ENCODE measurements at places on chromosomes 12 and 14.

DNA sequence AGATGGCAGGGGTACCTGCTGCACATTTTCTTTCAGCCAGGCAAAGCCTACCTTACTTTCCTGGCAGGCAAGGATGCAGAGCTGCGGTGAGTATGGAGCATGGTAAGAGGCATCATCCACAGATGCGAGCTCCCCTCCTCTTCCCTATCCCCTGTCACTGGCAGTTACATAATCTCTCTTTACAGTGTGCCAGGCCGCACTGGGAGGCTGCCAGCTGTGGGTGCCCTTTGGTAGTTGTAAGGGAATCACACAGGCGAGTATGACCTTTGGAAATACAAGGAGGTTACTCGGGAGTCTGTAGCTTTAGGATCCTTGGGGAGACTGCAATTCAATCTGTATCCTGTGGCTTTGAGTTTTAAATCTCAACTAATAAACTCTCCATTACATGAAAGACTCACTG lies 132.5 kb downstream of the KTN1 start:
- DNase-seq = no peak

GRCh38 chr12:51837286-51837685 lies 11.2 kb downstream of the FIGNL2 start:
- no peak for DNase-seq

- DNase-seq = no peak
Observed at GRCh38 chr12:115521771-115522409, 755.6 kb downstream of the MED13L start.

DNA sequence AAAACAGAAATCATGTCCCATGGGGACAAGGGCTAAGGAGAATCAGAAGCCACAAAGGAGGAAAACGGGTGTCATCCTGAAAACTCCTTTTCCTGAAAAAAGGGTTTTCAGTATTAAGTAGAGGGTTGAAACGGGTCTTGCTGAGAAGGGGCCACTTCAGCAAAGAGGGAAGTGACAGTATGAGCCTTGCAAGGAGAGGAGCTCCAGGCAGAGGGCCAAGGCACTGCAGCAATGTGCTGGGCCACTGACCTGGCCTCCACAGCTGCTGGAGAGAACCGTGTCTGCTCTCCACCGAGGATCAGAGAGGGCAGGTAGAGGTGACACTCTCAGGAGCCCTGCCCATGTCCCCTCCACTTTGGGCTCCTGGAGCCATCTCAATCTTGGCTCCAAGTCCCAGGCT lies 103.3 kb downstream of the NCOR2 start:
- no peak for DNase-seq

DNA sequence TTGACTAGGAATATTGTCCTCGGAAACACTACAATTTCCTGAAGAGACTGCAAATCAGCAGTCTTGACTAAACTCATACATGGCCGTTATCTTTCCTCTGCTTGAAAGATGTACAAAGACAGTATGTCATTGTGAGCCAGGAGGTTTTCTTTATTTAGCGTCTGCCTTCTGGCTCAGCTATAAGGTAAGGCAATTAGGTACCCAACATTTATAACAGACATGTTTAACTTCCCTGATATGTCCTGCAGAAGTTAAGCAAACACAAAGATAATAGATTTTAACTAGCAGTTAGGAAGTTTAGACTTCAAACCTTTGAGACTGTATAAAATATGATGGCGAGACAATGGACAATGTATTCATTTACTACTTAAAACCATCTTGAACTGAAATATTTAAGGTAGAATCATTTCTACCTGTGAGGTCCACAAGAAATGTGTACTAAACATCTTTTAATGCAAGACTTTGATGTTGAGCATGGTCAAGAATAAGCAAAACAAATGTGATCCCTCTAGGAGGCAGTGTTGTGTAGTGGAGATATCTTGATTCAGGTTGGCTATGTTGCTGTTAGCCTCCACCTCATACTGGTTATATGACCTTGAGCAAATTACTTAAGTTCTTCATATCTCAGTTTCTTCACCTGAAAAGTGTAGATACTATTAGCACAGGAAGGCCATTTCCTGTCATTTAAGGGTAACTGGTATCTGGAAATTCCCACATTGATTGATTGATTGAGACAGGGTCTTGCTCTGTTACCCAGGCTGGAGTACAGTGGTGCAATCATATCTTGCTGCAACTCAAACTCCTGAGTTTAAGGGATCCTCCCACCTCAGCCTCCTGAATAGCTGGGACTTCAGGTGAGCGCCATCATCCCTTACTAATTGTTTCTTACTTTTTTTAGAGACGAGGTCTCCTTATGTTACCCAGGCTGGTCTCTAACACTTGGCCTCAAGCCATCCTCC lies 96.3 kb upstream of the EEA1 start:
- DNase-seq = no peak

- no peak for DNase-seq
Observed at GRCh38 chr14:63881926-63882325, 29.1 kb downstream of the SYNE2 start.

- no peak for DNase-seq
Observed at GRCh38 chr12:79563021-79563740, 127.6 kb downstream of the PAWR start.

DNA sequence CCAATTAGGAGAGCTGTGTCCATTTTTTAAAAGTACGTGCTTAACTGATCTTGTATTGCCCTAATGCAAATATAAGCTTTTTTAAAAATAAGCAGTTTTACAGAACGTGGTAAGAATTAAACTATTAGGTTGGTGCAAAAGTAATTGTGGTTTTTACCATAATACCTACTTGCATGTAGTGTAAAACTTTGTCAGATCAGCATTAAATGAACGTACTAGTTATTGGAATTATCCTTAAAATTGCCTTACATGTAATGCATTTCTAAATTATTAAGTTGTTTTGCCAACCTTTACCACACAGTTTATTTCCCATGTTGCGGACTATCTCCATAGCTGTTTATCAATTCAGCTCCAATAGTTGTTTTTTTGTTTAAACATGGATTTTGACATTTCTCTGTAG lies 10.9 kb downstream of the CAND1 start:
- DNase-seq = no peak

GRCh38 chr14:24674204-24674970 lies 40.4 kb upstream of the GZMB start:
- DNase-seq = no peak

GRCh38 chr12:71010143-71010479 lies 89.6 kb upstream of the PTPRR start:
- DNase-seq = no peak

- no peak for DNase-seq
Observed at GRCh38 chr12:11729008-11729407, 79.5 kb downstream of the ETV6 start.

GRCh38 chr12:17079251-17079909 lies 473.4 kb upstream of the LMO3 start:
- no peak for DNase-seq

- no peak for DNase-seq
Observed at GRCh38 chr12:104142543-104142942, 4.5 kb upstream of the NFYB start.
